ENCODE measurements at places on chromosomes 3 and 15.

DNA sequence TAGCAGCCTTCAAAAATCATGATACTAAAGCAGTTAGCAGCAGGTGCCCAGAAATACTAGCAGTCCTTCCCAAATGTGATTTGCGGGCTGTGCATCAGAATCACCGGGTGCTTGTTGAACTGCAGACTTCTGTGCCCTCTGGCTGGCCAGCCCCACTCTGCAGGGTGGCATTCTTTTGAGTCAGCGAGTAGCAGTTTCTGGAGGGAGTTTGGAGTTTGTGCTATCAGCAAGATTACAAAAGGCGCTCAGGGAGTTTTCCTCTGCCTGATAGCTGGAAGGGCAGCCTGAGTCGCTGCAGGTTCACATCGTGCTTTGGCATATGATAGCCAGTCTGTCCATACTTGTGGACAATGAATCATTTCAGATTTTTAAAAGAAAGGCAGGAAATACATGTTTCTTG lies 57.6 kb downstream of the CLDN11 start:
- no peak for DNase-seq

DNA sequence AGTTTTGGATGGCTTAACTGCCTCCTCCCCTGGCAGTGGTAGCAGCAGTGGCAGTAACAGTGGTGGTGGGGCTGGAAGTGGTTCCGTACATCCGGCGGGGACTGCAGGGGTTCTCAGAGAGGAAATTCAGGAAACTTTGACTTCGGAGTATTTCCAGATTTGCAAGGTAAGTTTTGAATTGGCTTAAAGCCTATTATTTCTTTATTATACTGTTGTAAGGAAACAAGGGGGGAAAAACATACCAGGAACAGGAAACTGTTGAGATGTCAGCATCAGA lies 1.5 kb downstream of the STXBP5L start:
- DNase-seq, result no peak

DNA sequence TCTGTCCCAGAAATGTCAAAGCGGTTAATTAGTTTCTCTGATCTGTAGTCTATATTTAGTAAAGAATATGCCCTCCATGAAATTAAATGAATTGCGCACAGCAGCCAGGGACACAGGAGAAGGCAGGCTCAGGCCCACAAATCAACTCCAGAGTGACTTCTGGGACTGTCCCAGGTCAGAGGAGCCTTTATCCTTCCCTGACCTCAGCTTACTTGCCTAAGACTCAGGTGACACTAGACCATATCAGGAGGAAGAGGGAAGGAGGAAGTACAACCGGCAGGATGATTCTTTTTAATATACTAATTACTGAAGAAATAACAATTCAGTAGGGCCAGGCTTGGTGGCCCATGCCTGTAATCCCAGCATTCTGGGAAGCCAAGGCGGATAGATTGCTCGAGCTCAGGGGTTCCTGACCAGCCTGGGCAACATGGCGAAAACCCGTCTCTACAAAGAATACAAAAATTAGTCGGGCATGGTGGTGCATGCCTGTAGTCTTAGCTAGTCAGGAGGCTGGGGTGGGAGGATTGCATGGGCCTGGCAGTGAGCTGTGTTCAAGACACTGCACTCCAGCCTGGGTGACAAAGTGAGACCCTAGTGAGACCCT lies 1.8 kb upstream of the GPR15 start:
- no peak for DNase-seq

GRCh38 chr3:45236964-45237363 lies 10.9 kb upstream of the TMEM158 start:
- no peak for DNase-seq

DNA sequence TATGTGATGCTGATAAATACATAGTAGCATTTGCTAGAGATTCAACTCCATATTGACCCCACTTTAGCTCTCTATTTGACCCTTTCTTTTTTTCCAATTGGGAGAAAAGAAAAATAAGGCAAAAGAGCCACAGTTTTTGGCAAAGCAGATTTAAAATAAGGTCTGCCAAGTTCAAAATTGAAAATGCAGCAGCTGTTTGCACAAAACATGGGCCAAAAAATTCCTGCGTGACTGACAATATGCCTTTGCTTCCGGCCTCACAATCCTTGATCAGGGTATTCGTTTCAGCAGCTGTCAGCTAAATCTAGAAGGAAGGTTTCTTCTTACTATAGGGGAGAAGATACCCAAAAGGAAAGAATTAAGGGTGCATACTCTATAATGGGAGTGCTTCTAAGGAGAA lies 563.5 kb upstream of the CCDC54 start:
- no peak for DNase-seq

DNA sequence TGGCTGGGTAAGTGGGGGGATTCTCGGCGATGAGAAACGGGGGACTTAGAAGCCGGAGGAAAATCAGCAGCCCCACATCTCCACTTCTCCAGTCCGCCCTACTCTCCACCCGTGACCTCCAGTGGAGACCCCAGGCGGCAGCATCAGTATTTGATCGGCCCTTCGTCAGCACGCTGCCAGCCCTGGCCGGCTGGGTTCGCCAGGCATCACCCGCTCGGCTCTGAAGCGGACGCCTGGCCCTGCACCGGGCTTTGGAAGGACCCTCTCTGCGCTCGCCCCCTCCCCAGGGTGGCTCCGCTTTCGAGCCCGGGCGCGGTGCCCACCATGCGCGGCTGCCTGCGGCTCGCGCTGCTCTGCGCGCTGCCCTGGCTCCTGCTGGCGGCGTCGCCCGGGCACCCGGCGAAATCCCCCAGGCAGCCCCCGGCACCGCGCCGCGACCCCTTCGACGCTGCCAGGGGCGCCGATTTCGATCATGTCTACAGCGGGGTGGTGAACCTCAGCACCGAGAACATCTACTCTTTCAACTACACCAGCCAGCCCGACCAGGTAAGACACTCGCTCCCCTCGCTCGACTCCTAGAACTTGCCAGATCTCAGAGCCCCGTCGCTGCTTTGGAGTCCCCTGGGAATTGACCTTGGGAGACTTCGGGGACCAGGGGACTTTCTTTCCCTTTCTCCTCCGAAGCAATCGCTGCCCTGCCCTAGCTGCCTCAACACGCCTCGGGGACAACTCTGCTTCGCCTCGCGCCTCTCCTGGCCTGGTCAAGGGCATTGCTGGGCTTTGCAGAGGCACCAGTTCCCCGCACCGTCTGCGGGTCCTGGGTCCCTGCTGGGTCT lies 561 bp downstream of the SIDT1 start:
- no peak for DNase-seq

DNA sequence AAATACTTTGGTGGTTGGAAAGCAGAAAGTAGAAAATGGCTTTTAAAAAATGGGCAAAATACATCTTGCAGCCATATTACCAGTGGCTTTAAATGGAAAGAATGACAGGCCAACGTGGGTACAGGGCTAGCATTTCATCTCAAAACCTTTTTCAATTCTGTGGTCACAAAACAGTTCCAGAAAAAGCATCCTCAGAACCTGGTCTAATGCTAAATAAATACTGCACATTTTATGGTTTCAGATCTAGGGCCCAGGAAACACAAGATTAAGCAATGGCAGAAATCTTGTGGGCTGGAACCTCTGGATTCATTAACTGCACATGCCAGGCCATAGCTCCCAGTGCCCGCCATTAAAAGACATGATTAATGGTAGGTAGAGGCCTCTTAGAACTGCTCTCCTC lies 470.2 kb upstream of the RASGRP1 start:
- DNase-seq, result no peak

GRCh38 chr3:158072790-158073189 lies 33.4 kb downstream of the SHOX2 start:
- no peak for DNase-seq

- no peak for DNase-seq
Observed at GRCh38 chr3:24506966-24507775, 12.5 kb upstream of the THRB start.

DNA sequence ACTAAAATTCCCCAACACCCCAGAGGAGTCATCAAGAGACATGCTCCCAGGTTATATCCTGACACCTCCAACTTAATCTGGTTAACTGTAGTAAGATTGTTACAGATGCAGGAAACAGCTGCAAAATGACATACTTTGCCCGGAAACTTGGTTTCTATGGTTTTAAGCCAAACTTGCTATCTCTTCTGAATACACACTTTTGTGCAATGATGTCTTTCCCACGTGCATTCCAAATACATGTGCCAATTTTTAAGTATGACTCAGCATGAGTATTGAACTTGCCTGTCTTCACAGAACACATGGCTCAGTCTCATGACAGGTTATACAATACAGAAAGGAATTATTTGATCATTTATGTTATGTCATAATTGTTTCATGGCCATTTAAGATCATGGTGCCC lies 207.0 kb upstream of the DCBLD2 start:
- DNase-seq, result no peak

DNA sequence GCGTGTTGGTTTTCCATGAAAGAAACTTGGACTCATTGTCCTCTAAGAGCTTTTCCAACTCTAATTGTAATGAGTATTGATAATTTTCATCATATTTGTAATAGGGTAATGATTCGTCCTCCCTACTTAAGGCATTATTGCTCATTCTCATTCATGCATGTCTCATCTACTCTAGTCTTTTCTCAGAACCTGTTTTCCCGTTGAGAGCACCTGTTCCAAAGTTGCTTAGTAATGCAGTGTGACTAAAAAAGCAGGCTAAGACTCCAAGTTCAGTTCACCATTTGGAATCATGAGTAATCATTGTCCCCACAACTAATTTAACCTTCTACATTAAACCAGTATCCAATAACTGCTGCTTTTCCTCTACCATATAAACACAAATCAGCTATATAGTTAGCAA lies 84.0 kb downstream of the FILIP1L start:
- no peak for DNase-seq

DNA sequence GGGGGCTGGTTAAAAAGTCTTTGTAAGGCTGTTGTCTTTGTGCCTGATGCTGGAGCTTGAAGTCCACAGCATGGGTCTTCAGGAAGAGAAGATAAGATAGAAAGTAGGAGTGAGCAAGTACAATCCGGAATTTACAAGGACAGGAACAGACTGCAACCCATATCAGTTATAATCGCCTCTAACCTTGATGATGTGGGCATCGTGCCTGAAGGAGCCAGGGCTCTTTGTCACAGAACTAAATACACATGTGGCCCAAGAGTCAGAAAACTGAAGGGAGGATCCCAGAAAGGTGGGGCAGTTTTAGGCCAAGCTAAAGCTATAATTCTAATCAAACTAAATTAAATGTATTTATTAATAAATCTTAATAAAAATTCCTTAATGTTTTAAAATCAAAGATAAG lies 132.2 kb downstream of the TMCO5A start:
- no peak for DNase-seq

DNA sequence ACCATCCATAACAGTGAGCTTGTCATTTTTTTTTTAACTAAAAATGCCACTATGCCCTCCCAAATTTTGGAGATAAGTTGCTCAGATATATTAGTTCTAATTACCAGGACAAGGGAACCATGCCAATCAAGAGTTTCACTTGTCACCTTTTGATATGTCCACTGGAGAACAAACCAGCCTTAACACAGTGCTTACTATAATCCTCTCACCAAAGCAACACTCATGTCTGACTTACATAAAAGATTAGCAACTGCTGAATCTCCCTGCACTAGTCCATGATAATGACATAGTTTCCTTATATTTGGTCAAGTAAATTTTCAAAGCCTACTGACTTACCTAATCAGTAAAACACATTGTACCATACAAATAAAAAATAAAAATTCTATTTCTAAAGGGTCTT lies 44.4 kb downstream of the TTBK2 start:
- no peak for DNase-seq

DNA sequence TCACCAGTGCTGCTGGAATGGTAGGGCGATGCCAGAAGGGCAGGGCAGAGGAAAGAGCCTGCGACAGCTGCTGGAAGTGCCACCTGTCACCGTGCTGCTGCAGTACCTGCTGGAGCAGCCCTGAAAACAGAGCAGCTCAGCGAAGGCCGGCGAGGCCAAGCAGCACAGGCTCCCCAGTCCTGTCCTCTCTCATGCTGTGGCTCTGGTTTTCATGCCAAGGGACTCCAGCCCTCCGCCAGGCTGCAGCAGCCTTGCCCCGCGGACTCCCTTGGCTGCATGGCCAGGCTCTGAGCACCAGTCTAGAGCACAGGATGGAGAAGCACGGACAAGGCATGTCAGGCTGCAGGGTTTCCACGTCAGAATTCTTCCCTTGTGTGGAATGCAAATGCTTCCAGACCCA lies 43.9 kb downstream of the ADCY5 start:
- no peak for DNase-seq

GRCh38 chr3:175713268-175713667 lies 854.1 kb downstream of the NAALADL2 start:
- no peak for DNase-seq

DNA sequence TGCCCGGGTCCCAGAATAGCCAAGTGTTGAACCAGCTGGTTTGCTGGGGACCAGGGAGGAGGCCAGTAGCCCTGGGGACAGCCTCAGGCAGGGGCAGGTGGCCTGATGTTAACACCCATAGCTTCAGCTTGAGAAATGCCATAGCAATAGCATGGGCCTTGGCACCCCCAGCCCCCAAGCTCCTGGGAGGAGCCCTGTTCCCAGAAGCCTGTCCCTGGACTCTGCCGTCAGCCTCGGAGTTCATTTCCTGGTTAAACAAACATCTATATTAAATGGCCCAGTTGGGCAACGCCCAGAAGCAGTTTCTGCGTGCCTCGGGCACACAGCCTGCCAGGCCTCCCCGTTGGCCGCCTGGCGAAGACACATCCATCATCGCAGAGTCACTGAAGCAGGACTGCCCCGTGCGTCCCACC lies 58.2 kb downstream of the FGD5 start:
- DNase-seq, result peak; percentile 9

DNA sequence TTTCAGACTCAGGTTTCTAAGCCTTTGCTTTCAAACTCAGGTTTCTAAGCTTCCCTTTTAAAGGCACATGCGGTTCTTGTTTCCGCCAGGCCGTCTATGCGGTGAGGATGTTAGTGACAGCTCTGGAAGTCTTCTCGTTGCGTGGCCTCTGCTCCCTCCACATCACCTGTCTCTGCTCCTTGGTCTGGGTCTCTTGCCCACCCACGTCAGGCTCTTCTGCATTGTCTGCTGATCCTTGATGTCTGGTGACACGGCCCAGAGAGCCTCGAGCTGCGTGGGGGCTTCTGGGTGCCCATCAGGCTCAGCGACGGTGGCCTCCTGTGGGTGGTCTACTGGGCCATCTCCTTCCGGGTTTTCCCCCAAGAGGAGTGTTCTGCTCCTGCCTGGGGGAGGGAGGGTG lies 30.5 kb downstream of the KLF13 start:
- no peak for DNase-seq
